T-cell (primary cell): ENCODE measurements at places on chromosomes 4 and X.

GRCh38 chr4:151933122-151933827 is 172.5 kb upstream of the GATB start:
- no peak overlapping the region for H3K27ac ChIP-seq
- no peaks in the 10 kb centered on the region for H3K36me3 ChIP-seq
- no peaks in the 10 kb centered on the region for H3K4me1 ChIP-seq
- H3K4me3 ChIP-seq = no peak overlapping the region
- peaks cover 3% of the 10 kb centered on the region for H3K27me3 ChIP-seq
- no peak for DNase-seq

DNA sequence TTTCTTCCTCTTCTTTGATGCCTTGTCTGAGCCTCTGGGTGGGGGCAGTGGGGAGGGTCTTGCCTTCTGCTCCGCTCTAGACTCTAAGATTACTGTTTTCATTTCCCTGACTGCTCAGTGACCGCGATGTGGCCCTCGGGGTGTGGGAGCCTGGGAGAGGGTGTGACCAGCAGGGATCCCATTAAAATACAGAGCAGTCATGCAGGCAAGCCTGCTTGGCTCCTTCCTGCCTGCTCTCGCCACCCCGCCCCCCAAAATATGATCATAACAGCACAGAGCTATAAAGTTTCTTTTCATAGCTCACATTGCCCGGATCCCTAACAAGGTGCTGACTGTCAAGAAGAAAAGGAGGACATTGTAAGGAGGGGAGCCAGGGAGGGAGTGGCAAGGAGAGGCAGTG is 332.9 kb downstream of the RAB28 start:
- H3K27ac ChIP-seq = no peak overlapping the region
- H3K36me3 ChIP-seq = no peaks in the 10 kb centered on the region
- no peaks in the 10 kb centered on the region for H3K4me1 ChIP-seq
- no peak for DNase-seq

GRCh38 chr4:56372774-56373173 is 14.5 kb downstream of the AASDH start:
- H3K36me3 ChIP-seq = peaks cover 22% of the 10 kb centered on the region
- no peak overlapping the region for H3K4me3 ChIP-seq
- no peak for DNase-seq
- no peaks in the 10 kb centered on the region for H3K4me1 ChIP-seq
- H3K27ac ChIP-seq = no peak overlapping the region

- no peak for DNase-seq
- no peaks in the 10 kb centered on the region for H3K4me1 ChIP-seq
- H3K36me3 ChIP-seq = no peaks in the 10 kb centered on the region
- H3K4me3 ChIP-seq = no peak overlapping the region
These were observed 86.5 kb downstream of the SH3RF1 start for GRCh38 chr4:169184236-169184635.

DNA sequence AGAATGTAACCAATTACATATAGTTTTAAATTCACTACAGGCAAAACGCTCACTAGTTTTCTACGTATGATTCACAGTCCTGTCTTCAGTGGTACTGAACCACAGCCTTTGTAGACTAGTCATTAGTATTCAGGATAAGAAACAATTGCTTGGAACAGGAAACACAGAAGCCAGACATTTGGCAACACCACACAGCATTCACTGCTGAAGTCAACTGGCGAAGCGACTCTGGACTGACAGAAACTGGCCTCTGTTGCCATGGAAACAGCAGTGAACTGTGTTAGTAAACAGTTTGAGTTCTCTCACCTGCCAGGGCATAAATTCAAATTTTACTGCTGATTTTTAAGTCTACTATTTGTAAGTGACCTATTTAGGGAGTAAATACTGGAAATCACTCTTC is 57.6 kb downstream of the MAPK10 start:
- no peak overlapping the region for H3K27ac ChIP-seq
- DNase-seq = no peak
- H3K4me1 ChIP-seq = no peaks in the 10 kb centered on the region
